ENCODE measurements at places on chromosomes 16 and 17.

DNA sequence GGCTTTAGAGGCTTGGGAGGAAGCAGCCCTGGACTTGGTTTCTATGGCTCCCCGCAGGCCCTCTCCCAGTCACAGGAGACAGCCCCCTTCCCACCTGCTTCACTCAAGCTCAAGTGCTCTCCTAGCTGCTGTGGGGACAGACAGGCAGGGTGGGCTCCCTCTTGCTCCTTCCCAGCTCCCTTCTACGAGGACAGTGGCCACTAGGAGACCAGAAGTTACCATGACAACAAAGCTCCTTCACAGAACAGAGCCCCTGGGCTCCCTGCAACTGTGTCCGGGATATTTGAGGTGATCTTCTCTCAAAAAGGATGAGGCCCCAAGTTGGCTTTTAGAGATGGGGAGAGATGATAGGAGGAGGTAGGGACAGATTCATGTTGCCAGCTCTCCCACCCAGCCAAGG, 116.3 kb downstream of the AMFR start:
- DNase-seq = no peak

- no peak for DNase-seq
Observed at GRCh38 chr17:8420041-8420934, 15.4 kb upstream of the NDEL1 start.

DNA sequence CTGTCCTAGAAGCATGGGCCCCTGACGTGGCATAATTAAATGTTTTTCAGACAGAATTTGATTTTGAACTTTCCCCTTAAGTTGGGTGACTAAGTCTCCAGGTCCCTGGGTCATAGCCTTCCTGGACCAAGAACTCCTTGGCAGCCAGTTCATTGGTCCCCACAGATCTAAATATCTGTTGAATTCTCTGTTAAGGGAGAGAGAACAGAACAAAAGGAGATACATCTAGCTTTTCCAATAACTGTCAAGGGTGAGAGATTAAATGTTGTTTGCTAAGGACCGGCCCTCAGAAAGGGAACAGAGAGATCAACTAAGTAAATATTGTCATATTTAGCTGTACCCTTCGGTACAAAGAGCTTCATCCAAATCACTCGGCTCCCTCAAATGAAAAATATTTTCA, 78.2 kb upstream of the NOL11 start:
- DNase-seq = no peak

- no peak for DNase-seq
Observed at GRCh38 chr17:79146562-79146961, 71.9 kb downstream of the ENGASE start.

GRCh38 chr17:28334171-28334570, 1.1 kb downstream of the IFT20 start:
- DNase-seq = no peak

Measured in stimulated activated CD4-positive, alpha-beta T cell treated with anti-CD3 and anti-CD28 coated beads, Interleukin-2, amount 100 ng/mL, for 48 hours (primary cell).